ENCODE measurements at places on chromosomes 5 and 9. TPM values are rescaled to one million over a fixed set of nuclear protein-coding genes. Genes with fewer than 3 reads are reported as not detected.

Gene SLC6A7
- 0.17 TPM for polyA plus RNA-seq

Gene TIMD4
- 0.64 TPM for polyA plus RNA-seq

Gene PCDHB12
- 4.6 TPM for polyA plus RNA-seq

Gene MAML1
- 45.7 TPM for polyA plus RNA-seq

Gene WDR38
- polyA plus RNA-seq: 0.30 TPM

Gene DEPDC1B
- polyA plus RNA-seq: 32.0 TPM

Gene MEIKIN
- polyA plus RNA-seq: not detected

Gene OR1J2
- polyA plus RNA-seq: not detected

Gene PCDHGA11
- polyA plus RNA-seq: 5.2 TPM

Gene MSX2
- polyA plus RNA-seq: 0.98 TPM

Gene PCDHB4
- 1.7 TPM for polyA plus RNA-seq

Gene WNK2
- 29.0 TPM for polyA plus RNA-seq

Gene FOXD4L4
- polyA plus RNA-seq: 0.12 TPM

Gene PLEKHG4B
- 14.6 TPM for polyA plus RNA-seq

Gene TRPM3
- polyA plus RNA-seq: 12.4 TPM

Gene GSN
- 128 TPM for polyA plus RNA-seq

Gene CD14
- 8.4 TPM for polyA plus RNA-seq

Gene CARTPT
- polyA plus RNA-seq: not detected

Gene SPATA31C1
- polyA plus RNA-seq: 0.55 TPM

Gene OLFML2A
- polyA plus RNA-seq: 25.7 TPM

Gene PPP3R2
- polyA plus RNA-seq: 0.06 TPM

Gene ARL14EPL
- not detected for polyA plus RNA-seq

Gene SPATA31E1
- polyA plus RNA-seq: not detected

Gene IFNA2
- polyA plus RNA-seq: not detected

Gene IL5
- not detected for polyA plus RNA-seq

Gene NFIB
- 22.1 TPM for polyA plus RNA-seq

Gene KYAT1
- 14.5 TPM for polyA plus RNA-seq

Gene SHC3
- 2.4 TPM for polyA plus RNA-seq

Gene CSF1R
- polyA plus RNA-seq: 18.6 TPM

Gene NRG2
- 1.7 TPM for polyA plus RNA-seq

Gene DBH
- 0.95 TPM for polyA plus RNA-seq

Gene CDC23
- 66.7 TPM for polyA plus RNA-seq

Gene ZNF454
- polyA plus RNA-seq: 7.0 TPM

Gene SLC1A1
- polyA plus RNA-seq: 26.7 TPM

Gene TEK
- polyA plus RNA-seq: 32.9 TPM

Gene HMMR
- 25.9 TPM for polyA plus RNA-seq

Data from renal cortex interstitium (tissue), 15 donors.